ENCODE measurements at places on chromosomes 11 and 22. TPM values are rescaled to one million over a fixed set of nuclear protein-coding genes. Genes with fewer than 3 reads are reported as not detected.
A peak's percentile ranks its signal among the peaks of the same experiment; 100 is the strongest.

- no peak for DNase-seq
Observed at GRCh38 chr11:69921128-69922014, 102.2 kb upstream of the FGF3 start.

- no peak for DNase-seq
Observed at GRCh38 chr11:30545507-30545906, 40.6 kb downstream of the MPPED2 start.

- no peak for DNase-seq
Observed at GRCh38 chr11:126456783-126457542, 101.5 kb downstream of the ST3GAL4 start.

DNA sequence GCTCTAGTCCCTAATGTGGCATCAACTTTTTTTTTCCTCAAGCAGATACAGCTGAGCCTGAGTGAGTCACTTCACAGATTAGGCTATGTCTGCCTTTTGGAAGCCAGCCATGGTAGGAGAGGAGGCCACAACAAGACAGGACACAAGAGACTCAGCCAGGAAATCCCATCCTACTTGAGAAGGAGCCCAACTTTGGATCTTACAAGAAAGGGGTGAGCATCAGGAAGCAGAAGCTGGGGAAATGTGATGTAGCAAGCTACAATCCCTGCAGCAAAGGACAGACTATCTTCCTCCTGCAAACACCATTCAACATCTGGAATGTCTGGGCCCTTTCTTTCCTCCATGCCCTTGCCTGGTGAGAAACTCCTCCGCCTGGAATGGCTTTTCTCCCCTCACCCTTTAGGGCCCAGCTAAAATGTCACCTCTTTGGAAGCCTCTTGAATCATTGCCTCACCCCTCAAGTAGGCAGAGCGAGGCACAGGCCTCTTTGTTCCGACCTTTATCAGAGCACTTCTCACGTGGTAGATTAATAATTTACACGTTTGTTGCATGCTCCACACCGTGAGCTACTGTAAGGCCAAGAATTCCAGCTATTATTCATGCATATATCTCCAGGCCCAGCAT is 156.4 kb upstream of the PITPNB start:
- DNase-seq = peak; percentile 28

DNA sequence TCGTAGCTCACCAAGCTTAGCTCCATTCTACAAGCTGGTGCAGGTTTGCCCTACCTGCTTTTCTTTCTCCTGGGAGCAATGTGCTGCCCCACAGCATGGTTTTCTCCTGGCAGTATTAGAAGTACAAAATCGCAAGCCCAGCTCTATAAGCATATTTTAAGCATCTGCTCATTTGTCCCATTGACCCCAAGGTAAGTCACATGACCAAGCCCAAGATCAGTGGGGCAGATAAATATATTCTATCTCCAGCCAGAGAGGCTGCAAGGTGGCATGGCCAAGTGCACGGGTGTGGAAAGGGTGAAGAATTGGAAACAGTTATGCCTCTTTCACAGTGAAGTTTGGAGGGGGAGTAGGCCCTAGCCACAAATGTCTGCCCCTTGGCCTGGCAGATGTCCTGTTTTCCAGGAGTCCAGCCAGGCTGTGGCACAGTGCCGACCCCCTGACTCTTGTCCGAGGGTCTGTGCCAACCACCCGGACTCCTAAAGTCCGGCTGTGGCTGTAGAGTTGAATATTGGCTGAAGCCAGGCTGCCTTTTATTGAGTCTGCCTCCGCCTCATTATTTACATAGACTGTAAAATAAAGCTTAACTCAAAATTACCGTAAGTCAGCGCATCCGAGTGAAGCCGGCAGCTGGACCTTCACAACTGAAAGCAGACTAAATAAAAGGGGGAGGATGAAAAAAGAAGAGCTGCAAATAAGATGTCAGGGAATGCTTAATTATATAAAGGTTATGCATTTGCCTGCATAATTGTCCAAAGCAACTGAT is 165.7 kb downstream of the COMMD9 start:
- no peak for DNase-seq

GRCh38 chr22:48051796-48052620 is 1289.6 kb downstream of the TBC1D22A start:
- DNase-seq = peak; percentile 12

The DGCR6L gene
- 66.3 TPM for polyA plus RNA-seq

- DNase-seq = no peak
Observed at GRCh38 chr11:12721816-12722604, 47.8 kb downstream of the TEAD1 start.

DNA sequence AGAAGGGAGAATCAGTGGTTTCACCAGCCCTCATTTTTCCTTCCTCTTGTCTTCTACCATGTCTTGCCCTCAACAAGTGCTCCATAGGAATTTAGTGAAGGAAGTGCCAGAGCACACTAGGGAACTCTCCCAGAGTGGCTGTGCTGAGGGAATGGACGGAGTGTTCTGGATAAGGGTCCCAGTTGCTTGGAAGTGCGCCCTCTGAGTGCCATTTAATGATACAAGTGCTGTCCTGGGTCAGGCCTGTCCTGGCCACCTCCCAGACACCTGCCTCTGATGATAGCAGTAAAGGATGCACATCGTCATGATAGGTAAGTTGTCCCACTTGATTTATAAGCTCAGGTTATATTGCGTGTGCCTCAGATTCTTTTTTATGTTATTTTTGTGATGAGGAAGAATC is 5.1 kb downstream of the PANX1 start:
- DNase-seq = no peak

- DNase-seq = no peak
Observed at GRCh38 chr11:131591051-131591461, 220.6 kb downstream of the NTM start.

- DNase-seq = no peak
Observed at GRCh38 chr11:8650401-8650990, 32.0 kb downstream of the TRIM66 start.

DNA sequence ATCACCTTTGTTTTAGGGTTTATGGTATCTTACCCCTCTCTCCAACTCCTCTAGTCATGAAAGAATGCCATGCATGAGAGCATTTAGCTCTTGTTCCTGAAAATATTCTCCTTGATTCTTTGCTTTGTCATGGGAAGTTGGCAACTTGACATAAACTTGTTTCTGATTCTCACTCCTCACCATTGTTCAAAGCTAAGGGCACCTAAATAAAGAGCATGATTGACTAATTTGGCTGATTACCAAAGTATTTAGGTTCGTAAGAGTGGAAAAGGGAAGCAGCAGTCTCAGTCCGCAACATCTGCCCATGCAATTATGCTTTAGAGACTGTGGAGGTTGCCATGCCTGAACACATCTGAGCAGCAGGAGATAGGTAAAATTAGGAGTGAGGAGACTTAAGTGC is 26.4 kb downstream of the OR52K1 start:
- no peak for DNase-seq

DNA sequence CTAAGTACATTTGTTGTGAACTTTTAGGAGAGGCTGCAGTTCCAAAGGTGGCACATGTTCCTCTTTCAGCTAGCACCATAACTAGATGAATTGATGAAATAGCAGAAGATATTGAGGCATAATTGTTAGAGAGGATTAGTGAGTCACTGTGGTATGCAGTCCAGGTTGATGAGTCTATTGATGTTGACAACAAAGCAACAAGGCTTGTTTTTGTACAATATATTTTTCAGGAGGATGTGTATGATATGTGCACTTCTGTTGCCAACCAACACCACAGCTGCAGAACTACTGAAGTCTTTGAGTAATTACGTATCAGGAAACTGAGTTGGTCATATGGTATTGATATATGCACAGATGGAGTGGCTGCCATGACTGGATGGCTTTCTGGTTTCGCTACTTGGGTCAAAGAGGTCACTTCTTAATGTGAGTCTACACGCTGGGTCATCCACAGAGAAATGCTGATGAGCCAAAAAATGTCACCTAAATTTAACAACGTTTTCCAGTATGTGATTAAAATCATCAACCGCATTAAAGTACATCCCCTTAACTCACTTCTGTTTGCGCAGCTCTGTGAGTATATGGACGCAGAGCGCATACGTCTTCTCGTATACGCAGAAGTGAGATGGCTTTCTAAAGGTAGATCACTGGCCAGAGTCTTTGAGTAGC is 261.3 kb upstream of the ANO5 start:
- no peak for DNase-seq

DNA sequence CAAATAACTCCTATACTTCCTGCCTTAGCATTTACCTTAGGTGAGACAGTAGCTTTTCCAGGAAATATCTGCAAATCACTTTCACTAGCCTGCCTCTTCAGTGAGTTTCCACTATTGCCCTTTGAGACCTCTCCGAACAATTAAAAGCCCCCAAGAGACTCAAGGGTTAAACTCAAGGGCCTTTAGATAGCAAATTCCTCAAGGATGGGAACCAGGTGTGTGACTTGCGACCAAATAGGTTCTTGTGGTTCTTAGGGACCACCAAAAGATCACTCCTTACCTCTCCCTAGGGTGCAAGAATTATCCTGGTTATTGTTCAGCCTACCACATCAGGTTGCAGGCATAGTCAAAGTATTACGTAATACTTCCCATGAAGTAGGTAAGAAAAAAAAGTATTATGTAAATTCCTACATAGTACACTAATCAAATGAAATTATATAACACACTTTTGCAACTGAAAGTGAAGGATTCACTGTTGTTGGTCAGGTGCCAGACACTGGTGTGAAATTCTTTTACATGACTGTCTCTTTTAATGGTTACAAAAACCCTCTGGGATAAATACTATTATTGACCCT is 1.4 kb upstream of the RDX start:
- no peak for DNase-seq

DNA sequence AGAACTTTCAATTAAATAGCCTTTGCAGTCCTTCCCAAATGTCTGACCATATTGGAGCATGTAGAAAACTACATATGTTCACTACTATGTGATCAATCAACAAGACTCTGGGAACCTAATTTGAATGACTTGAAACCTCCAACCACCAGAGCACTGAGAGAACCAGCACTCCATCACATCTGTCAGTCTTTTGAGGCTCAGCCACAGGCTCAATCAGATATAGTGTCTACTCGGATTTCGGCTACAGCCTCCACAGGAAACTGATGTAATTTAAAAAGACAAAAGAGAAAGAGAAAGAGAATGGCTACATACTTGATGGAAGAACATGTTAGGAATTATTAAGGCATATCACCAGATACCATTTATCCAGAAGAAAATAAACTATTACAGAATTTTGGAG is 859.0 kb downstream of the FAM181B start:
- DNase-seq = no peak

DNA sequence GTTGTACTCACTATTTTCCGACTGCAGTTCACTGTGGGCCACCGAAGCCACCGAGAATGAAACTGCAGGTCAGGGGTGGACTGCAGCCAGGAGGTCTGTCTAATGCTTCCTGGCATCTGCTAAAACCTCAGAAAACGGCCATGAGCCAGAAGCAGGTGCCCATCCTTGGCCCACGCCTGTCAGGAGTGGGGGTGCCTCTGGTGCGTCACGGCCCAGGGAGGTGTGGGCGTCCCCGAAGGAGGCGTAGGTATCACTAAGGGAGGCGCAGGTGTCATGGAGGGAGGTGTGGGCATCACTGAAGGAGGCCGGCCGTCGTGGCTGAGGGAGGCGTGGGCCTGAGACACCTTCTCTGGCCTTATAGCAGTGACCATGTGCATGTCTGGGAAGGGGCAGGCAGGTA is 456.2 kb downstream of the TBC1D22A start:
- DNase-seq = no peak

The GDPD4 gene
- 1.4 TPM for polyA plus RNA-seq

The BIK gene
- 1.5 TPM for polyA plus RNA-seq

The OR5D13 gene
- polyA plus RNA-seq = not detected

The GPHA2 gene
- 2.0 TPM for polyA plus RNA-seq

DNA sequence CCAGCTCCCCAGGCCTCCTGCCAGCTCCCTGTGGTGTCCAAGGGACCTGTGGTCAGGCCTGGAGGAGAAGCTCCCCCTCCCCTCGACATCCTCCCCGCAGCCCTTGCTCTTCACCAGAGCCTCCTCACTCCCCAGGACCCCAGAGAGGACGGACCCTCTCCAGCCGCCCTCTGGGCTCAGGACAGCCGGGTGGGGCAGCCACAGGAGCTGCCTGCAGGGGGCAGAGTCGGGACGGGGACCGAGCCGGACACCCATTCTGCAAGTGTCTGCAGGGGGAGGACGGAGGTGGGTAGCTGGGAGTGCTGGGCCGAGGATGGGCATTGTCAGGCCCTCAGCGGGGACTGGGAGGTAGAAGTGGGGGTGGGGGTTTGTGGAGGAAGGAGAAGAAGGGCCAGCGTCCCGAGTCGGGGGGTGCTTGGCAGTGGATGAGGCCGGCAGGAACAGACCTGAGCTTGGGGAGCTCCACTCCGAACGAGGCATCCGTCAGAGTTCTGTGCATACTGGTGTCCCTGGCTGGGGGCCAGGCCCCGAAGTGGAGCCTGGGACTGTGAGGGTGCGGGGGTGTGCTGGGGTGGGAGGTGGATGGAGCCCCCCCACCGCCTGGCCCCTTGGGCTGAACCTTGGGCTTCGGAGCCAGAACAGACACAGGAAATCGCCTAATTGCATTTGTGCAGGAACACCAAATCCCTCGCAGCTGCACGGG is 15.2 kb downstream of the PRR33 start:
- DNase-seq = no peak

All from renal pelvis (tissue), 12 donors.